Frontal cortex (tissue), 4 donors: ENCODE measurements at places on chromosomes 2 and 18.

DNA sequence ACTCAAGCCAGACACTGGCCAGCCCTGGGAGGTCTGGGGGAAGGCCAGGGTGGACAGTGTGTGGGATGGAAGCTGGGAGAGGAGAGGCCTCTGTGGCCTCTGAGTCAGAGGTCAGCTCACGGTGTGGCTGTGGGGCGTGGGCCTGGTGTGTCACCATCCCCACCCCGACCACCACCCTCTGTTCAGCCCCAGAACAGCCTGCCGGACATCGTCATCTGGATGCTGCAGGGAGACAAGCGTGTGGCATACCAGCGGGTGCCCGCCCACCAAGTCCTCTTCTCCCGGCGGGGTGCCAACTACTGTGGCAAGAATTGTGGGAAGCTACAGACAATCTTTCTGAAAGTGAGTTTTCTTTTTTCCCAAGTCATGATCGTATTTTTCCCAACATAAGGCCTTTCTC lies 110.5 kb downstream of the DYSF start:
- peak; percentile 46 for DNase-seq

DNA sequence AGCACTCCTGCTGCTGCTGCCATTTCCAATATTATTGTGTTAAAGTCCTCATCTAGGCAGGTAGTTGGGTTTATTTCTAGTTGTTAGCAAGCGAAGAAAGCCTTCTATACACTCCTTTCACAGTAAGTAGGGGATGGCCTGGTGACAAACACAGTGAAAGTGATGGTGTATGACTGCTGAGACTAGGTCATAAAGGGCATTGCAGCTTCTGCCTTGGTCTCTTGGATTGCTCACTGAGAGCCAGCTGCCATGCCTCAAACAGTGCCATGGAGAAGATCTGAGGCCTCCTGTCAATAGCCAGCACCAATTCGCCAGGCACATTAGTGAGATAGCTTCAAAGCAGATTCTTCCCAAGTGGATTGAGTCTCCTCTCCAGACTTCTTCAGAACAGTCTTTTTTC lies 27.6 kb upstream of the MSTN start:
- no peak for DNase-seq

DNA sequence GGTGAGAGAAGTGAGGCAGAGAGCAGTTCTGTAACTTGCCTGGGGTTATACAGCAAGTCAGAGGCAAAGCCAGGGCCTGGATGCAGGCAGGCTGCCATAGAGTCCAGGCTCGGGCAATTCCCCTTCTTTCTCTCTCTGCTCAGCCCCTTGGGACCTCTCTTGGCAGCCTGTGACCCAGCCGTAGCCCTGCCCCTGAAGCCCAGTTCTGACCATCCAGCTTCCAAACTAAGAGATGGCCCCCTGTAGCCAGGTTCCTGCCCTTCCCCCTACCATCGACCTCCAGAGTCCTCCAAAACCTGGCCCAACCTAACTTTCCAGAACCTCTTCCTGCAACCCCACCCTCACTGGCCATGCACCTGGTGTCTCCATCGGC lies 201.2 kb downstream of the CTIF start:
- no peak for DNase-seq

DNA sequence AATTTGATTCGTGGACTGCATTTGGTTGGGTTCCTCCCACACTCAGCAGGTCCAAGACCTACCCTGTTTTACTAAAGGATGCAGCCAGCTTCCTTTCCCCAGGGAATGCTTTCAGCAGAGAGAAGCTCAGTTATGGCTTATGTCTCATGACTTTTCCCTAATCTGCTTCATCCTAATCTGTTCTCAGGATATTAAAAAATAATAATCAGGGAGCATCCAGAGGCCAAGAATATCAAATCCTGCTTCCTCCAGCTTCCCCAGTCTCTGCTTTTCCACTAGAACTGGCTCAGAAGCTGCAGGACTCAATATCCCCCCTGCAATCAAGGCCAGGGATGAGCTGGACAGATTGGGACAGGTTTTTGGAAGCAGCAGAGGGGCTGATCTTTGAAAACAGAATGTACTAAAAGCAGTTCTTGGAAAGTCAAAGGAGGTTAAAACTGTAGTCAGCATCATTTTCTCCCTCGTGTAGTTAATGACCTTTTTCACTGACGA lies 326.9 kb upstream of the TNP1 start:
- DNase-seq, result no peak

DNA sequence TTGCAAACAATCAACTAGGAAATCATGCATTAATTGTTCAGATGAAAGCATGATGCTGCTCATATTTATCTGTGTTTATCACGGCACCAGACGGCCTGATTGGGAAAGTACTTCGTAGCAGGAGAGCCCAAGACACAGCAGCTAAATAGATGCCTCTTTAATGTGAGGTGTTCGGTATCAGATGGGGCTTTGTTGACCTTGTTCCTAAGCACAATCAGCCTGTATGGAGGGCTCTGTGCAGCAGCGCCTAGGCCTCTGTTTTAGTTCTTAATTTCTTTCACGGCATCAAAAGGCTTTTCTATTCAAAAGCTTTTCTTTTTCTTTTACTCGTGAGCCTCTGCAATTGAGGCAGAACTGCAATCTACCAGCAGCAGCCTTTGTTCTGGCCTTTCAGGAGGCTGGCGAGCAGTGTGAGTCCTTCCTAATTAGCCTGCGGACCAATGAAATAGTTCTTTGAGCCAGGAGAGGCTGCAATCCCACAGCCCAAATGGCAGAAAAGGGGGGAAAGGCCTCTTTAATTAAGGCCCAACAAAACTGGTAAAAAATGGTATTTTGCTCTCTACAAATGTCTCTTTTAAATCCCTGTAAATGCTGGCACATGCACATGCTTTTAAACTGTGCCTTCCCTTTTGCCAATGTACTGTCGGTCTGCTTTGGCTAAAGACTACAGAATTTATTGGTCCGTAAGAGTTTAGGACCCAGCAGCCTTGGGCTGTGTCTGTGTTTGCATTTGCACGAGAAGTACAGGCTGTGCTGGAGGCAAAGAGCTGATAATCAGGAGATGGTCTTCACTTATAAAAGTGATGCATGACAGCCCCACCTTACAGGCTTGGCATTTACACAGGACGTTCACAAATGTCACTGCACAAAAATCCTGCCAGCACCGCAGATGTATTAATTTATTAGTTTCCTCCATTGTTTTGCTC lies 159.6 kb downstream of the RND3 start:
- no peak for DNase-seq

DNA sequence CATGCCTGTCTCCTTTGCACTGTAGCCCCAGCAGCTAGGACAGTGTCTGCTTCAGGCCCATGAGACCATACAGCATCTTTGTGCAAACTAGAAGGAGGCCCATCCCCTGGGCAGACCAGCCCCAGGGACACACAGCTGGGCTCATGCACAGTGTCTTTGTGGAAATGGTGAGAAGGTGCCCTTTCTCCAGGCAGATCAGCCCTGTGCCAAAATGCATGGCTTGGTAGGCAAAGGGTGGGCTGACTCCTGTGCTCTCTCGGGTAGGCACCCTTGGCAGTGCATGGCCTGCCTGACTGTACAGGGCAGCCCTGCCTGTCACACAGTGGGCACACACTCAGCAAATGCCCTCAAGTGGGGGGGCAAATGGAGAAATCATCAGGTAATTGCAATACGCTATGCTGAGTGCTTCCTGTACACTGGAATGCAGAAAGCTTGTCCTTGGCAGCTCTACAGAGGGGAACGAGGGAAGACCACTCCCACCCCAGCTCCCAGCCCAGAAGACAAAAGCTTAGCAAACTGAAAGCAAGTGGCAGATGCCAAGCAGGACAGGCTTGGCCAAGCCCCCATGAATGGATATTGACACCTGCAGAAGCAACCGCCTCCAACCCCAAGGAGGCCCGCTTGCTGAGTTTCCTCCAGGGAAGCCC lies 21.6 kb downstream of the TNS1 start:
- DNase-seq, result no peak

- DNase-seq, result no peak
Measured at GRCh38 chr2:7703543-7704144, 786.4 kb downstream of the RNF144A start.

- no peak for DNase-seq
Measured at GRCh38 chr2:120804459-120804858, 68.8 kb downstream of the GLI2 start.

- no peak for DNase-seq
Measured at GRCh38 chr18:44943311-44943881, 262.7 kb downstream of the SETBP1 start.

DNA sequence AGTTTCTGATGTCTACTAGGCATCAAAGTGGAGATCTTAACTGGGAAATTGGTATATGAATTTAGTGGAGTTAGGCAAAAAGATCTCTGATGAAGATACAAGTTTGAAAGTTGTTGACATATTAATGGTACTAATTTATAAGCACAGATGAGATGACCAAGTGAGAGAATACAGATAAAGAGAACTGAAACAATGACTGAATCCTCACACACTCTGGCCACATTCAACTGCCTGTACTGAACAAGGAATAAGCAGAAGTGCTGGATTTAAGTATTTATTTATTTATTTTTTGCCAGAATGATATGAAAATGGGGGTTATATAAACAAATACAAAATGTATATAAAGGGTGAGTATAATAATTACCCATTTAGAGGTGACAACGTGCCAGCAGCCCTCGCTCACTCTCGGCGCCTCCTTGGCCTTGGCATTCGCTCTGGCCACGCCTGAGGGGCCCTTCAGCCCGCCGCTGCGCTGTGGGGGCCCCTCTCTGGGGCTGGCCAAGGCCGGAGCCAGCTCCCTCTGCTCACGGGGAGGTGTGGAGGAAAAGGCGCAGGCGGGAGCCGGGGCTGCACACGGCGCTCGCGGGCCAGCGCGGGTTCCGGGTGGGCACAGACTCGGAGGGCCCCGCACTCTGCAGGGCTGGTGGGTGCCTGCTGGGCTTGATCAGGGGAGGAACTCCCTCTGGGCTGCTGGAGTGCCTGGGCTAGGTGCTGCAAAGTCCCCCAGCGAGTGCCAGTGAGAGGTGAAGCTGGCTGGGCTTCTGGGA lies 1363.9 kb upstream of the CRIM1 start:
- DNase-seq, result no peak

DNA sequence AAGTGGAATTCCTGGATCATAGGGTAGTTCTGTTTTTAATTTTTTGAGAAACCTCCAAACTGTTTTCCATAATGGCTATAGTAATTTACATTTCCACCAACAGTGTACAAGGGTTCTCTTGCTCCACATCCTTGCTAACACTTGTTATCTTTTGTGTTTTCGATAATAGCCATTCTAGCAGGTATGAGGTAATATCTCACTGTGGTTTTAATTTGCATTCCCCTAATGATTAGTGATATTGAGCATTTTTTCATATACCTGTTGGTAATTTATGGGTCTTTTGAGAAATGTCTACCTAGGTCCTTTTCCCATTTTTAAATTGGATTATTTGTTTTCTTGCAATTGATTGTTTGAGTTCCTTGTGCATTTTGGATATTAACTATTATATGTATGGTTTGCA lies 39.6 kb downstream of the DIS3L2 start:
- DNase-seq, result no peak

DNA sequence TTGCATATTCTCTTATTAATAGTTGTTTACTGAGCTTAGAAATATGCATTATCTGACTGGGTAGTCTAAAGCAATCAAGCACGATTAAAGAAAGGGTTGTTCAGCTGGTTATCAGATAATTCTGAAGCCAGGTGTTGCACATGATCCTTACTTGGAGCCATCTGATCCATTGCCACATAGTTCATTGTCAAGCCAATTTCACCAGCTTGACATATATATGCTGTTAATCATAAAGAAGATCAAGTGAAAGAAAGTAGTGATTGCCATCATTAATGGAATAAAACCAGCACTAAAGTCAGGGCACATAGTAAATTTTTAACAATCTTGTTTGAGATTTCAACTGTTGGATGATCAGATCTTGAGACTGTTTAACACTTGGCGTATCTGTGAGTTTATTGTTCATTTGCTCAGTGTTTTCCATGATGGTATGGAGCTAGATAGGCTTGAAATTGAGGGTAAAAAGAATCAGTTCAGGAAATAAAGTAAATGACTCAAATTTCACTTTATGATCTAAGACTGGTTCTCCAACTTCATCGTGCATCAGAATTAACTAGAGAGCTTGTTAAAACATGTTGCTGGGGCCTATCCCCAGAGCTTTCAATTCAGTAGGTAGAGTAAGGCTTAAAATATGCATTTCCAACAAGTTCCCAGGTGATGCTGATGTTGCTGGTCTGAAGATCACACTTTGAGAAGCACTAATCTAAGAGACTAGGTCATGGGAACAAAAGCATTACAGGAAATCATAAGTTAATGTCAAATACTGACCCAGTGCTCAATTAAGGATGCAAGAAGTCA lies 539.6 kb downstream of the SATB2 start:
- no peak for DNase-seq

DNA sequence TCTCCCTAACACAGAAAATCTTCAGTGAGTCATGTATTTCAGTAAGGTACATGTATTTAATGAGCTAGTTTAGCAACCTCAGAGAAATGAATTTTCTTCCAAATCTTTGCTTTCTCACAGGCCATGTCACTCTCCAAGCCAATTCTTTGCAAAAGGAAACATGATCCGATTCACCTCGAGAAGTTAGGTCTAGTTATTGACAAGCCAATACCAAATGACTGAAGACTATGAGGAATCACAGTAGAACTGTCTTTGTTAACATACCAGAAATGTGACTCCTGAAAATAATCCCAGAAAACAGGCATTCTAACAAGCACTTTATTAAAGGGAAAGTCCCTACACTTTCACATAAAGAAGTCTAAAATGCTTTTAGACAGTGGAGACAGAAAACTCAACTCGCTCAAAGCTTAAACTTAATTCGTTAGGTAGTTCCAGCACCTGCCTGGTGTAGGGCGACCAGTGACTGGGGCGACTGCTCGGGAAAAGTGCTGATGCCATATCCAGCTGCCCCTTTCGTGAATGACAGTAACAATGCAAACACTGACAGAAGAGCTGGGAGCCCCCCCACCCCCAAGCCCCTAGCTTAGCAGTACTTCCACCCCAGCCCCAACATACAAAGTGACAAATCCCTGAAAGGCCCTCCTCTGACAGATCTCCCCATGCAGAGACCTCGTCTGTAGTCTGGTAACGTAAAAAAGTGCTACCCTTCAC lies 1.8 kb downstream of the MEMO1 start:
- DNase-seq, result no peak

DNA sequence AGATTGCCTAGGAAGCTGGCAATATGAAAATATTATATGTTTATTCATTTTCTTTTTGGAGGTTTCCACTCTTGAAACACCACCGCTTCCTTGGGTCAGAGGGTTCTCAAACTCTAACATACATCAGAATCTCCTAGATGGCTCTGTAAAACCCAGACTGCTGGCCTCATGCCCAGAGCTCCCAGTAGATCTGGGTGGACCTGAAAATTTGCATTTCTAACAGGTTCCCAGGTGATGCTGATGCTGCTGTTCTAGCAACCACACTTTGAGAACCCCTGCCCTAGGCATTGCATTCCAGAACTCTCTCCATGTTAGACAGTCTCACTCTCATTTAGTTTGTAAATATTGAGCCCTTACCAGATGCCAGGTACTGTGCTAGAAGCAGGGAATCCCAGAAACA lies 139.4 kb downstream of the FAM210A start:
- DNase-seq, result no peak
